AG04449 (cell line): ENCODE measurements at places on chromosomes 11 and 22.

DNA sequence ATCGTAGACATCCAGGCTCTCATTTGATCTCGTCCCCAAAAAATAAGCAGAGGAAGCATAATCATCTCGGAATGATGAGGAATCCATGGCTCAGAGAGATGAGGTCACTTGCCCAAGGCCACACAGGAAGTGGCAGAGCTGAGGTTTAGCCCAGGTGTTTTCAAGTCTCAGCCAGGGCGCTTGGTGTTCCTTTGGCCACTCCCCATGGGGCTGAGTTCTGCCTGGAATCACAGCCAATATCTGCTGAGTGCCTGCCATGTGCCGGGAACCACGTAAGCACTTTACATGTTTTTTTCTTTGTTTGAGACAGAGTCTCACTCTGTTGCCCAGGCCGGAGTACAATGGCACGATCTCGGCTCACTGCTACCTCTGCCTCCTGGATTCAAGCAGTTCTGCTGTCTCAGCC is 29.5 kb upstream of the MYH9 start:
- no peak for DNase-seq

- no peak for DNase-seq
Observed at GRCh38 chr11:7511401-7511800, 2.4 kb upstream of the PPFIBP2 start.

- DNase-seq = no peak
Observed at GRCh38 chr11:20840341-20840740, 171.0 kb downstream of the NELL1 start.

GRCh38 chr11:74069146-74070046 is 60.5 kb upstream of the UCP3 start:
- peak; percentile 38 for DNase-seq

- no peak for DNase-seq
Observed at GRCh38 chr22:27768027-27768653, 33.4 kb downstream of the MN1 start.

- DNase-seq = no peak
Observed at GRCh38 chr11:1926156-1927025, 6.9 kb downstream of the TNNT3 start.

DNA sequence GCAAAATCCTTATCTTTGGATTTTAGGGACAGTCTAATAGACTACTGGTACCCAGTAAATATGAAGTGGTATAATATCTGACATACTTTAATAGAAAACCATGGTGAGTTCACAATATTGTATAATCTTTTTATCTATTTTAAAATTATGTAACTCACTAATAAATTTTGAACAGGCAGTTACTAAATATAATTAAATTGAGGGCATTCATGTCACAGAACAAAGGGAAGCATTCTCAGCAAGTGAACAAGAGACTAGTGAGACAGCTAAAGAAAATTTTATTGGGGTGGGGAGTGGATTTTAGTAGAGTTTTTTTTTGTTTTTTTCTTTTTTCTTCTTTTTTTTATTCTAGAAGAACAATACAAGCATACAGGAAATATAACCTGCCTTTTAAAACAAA is 55.0 kb downstream of the DNAJC24 start:
- DNase-seq = no peak

GRCh38 chr11:70674605-70675004 is 276.3 kb downstream of the CTTN start:
- no peak for DNase-seq

DNA sequence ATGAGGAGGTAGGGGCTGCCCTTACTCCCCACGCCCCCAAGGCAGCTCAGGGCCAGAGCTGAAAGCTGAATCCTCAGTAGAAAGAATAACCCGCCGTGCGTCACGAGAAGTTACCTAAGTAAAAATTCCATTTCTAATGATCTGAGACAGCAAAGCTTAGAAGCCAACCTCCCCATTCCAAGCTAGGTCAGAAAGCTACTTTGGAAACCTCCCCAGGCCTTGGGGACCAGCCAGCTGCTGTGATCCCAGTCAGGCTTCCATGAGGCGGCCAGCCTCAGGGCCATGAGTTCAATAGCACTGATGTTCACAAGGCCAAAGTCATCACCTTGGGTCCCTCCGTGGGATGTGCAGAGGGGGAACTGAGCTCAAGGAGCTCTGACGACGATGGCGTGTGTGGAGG is 6.9 kb downstream of the SHISAL1 start:
- DNase-seq = no peak

DNA sequence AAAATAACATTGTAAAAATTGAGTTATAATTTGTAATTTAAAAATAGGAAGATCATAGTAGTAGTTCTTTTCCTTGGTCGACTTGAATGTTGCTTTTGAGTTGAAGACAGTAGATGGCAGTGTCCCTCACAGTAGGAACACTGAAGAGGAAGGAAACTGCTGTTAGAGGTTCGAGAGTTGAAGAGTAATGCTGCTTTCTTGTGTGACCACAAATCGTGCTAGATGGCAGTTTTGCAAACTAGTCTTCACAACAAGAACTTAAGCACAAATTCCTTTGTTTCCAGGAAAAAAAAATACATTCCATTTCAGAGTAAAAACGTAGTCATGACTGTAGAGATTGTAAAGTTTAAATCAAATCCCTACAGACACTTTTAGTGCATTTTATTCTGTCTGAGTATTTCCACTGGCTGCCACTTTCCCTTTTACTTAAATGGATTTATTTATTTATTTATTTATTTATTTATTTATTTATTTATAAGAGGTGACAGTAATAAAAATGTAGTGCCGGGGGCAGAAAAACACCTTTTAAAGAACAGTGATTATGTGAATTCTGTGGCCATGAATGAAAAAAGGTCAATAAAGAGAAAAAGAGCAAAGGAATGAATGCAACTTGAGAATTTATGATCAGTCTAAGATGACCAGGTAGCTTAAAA is 54.6 kb downstream of the SPECC1L start:
- DNase-seq = peak; percentile 99

GRCh38 chr11:75387736-75388294 is 11.5 kb upstream of the RPS3 start:
- DNase-seq = no peak

GRCh38 chr11:2540223-2540991 is 95.6 kb downstream of the KCNQ1 start:
- DNase-seq = no peak

DNA sequence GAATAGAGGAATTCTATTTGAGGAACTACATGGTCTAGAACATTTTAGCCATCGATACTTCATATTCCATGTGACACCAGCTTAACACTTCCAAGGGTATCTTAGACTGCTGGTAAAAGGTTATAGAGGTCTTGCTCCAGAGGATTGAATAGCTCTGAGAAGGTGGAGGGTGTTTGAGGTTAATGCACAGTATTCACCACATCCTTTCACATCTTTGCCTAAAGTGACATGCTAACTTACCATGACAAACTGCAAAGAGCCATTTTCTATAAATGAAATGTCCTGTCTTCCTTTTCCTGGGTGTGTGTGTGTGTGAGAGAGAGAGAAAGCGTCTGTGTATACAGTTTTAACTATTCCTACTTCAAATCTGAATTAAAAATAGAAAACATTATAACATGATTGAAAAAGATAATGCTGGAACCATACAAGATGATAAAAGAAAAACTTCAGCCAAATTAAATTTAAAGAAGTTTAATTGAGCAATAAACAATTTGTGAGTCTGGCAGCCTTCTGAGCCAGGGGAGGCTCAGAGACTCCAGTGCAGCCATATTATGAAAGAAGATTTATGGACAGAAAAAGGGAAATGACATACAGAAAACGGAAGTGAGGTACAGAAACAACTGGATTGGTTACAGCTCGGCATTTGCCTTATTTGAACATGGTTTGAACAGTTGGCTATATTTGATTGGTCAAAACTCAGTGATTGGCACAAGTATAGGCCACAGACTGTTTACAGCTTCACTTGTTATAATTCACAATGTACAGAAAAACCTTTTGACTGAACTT is 320.9 kb upstream of the CCDC179 start:
- DNase-seq = no peak

- DNase-seq = peak; percentile 3
Observed at GRCh38 chr11:57116654-57117053, 65.1 kb upstream of the LRRC55 start.

- DNase-seq = no peak
Observed at GRCh38 chr11:88151709-88152265, 23.5 kb downstream of the RAB38 start.

- no peak for DNase-seq
Observed at GRCh38 chr11:61155312-61155711, 5.9 kb downstream of the VPS37C start.

DNA sequence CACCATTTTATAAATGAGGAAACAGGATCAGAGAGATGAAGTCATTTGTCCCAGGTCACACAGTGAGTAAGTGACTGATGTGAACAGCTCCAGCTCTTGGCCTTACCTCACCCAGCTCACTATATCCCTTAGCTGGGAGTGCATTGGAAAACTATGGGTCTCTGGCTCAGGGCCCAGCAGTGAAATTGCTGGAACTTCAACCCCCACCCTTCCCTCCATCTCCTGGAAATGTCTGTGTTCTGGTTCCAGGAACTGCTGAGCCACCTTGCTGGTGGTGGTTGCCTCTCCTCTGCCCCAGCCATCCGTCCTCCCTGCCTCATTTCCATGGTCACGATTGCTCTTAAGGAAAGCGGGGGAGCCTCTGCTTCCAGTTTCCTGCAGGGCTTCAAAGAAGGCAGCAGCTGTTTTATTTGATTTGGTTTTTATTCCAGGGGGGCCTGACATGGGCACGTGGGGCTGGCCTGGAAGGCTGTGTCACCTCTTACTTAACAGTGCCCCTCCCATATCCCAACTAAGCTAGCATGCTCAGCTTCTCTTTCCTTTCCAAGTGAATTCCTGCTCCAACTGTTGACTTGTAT is 46.2 kb upstream of the CSTF3 start:
- no peak for DNase-seq

DNA sequence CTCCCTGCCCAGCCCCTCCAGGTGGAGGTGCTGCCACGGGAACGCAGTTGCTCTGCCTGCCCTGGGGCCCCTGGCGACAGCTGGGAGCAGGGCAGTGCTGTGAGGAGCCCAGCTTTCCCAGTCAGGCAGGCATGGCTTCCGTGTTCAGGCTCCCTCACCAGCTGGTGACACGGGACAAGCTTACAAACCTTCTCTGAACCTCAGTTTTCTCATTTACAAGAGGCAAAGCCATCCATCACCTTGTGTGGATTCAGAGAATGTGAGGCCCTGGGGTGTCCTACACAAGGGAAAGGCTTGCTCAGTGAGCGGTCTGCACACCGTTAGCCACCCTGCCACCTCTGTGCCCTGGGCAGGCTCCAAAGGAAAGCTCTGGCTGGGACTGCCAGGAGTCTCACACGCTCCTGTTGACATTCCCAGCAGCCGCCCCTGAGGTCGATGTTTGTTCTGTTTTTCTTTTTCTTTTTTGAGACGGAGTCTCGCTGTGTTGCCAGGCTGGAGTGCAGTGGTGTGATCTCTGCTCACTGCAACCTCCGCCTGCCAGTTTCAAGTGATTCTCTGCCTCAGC is 23.5 kb downstream of the SUN2 start:
- no peak for DNase-seq

DNA sequence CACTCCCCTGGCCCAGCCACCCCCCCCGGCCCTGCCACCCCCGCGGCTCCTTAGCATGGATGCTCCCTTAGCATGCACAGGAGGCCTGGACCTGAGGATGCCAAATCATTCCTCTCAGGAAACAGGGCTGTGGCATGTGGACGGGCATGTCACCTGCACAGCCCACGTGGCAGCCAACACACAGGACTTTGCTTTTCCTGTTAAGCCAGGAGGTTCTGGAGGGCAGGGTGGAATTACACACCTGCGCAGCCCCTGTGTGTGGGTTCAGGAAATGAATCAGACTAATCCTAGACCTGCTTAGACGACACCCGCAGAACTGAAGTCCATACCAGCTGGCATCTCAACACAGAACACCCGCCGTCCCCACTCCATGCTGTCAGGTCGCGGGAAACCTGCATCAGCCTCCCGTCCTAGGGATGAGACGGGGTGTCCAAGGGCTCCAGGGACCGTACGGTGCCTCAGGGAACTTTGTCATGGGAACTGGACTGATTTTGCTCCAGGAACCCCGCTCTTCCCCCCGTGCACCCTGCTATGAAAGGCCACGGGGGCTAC is 10.2 kb downstream of the CERK start:
- no peak for DNase-seq

GRCh38 chr11:67493548-67494370 is 10.9 kb downstream of the AIP start:
- no peak for DNase-seq

DNA sequence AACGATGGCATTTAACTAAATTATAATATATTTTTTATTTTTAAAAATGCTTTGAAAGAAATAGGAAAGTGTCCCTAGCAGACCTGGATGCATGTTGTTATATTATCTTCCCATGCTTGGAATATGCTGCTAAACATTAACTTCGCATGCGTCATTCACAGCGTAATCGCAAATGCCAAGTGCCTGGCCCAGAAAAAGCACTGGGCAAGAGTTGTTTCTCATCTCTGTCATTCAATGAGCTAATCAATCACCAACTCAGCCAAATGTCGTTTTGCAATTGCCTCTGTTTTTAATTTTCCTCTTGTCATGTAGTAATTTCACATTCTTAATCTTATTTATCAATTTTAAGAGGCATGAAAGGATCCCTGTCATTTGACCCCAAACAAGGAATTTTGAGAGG is 1421.9 kb downstream of the BRD1 start:
- no peak for DNase-seq

- no peak for DNase-seq
Observed at GRCh38 chr11:65553301-65554001, 4.7 kb downstream of the LTBP3 start.

DNA sequence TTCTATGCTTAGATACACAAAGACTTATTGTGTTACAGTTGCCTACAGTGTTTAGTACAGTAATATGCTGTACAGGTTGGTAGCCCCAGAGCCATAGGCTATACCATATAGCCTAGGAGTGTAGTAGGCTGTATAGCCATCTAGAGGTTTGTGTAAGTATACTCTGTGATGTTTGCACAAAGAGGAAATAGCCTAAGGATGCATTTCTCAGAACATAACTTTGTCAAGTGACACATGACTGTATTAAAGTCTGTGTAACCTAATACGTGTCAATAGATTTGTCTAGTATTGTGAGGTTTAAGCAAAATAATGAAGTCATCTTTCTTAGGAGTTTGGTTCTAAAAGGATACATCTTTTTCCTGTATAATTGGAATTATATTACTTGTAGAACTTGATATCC is 5.5 kb downstream of the ZC3H12C start:
- DNase-seq = no peak

GRCh38 chr11:120028181-120028896 is 109.6 kb downstream of the TRIM29 start:
- DNase-seq = no peak

GRCh38 chr11:112318184-112318591 is 57.5 kb upstream of the PLET1 start:
- peak; percentile 84 for DNase-seq
